MG63 (cell line): ENCODE measurements at places on chromosomes 1 and 21. TPM values are rescaled to one million over a fixed set of nuclear protein-coding genes. Genes with fewer than 3 reads are reported as not detected.

- DNase-seq: no peak
Observed at GRCh38 chr1:184630679-184631060, 124.0 kb downstream of the EDEM3 start.

- DNase-seq: no peak
Observed at GRCh38 chr1:19390901-19391595, 78.9 kb downstream of the SLC66A1 start.

DNA sequence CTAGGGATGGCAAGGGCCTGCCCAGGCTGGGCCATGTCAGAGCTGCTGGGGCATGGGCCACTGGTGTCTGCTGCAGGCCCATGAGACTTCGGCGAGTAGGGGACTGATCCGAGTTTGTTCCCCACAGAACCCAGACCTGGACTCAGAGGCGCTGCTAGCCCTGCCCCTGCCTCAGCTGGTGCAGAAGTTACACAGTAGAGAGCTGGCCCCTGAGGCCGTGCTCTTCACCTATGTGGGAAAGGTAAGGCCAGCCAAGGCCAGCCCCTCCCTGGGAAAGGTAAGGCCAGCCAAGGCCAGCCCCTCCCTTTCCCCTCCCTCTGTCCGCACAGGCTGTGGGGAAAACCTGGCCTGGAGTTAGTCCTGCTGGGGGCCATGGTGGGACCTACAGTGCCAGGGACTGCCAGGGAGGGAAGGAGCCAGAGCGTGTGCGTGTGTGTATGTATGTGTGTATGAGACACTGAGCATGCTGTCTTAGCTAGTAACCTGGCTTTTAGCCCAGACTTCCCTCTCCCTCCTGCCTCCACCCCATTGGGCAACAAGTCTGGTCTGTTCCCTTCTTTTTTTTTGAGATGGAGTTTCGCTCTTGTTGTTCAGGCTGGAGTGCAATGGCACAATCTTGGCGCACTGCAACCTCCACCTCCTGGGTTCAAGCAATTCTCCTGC lies 8.0 kb downstream of the FAAH start:
- peak; percentile 40 for DNase-seq

GRCh38 chr1:156862997-156863599 lies 2.4 kb downstream of the NTRK1 start:
- no peak for DNase-seq

- DNase-seq: no peak
Observed at GRCh38 chr1:243315893-243316292, 60.1 kb downstream of the SDCCAG8 start.

DNA sequence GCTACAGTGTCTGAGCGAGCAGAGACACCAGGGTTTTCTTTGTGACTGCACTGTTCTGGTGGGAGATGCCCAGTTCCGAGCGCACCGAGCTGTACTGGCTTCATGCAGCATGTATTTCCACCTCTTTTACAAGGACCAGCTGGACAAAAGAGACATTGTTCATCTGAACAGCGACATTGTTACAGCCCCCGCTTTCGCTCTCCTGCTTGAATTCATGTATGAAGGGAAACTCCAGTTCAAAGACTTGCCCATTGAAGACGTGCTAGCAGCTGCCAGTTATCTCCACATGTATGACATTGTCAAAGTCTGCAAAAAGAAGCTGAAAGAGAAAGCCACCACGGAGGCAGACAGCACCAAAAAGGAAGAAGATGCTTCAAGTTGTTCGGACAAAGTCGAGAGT lies 2.7 kb downstream of the ZBTB18 start:
- DNase-seq: no peak

- DNase-seq: no peak
Observed at GRCh38 chr1:162151900-162152829, 82.7 kb downstream of the NOS1AP start.

- DNase-seq: no peak
Observed at GRCh38 chr1:3831689-3832088, 25.3 kb downstream of the CEP104 start.

- DNase-seq: no peak
Observed at GRCh38 chr1:77688939-77689338, 6.5 kb upstream of the ZZZ3 start.

- no peak for DNase-seq
Observed at GRCh38 chr1:150961756-150962155, 12.9 kb downstream of the CERS2 start.

DNA sequence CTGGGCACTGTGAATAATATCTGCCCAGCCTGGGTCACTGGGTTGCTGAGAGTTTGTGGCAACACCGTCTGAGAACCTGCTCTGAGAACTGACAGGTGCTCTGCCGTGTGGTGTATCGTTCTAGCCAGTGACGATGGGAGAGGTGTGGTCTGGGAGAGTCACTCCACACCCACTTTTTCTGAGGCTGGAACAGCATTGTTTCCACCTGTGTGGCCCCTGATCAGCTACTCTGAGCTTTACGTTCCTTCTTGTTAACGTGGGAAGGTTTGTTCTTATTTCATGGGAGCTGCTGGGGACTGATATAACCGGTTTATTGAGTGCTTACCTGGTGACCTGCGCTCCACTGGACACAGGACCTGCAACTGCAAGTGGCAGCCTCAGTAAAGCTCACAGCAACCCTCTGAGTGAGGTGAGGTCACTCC lies 34.8 kb upstream of the TENT5C start:
- no peak for DNase-seq

GRCh38 chr1:173099166-173099565 lies 48.4 kb upstream of the TNFSF18 start:
- DNase-seq: no peak

GRCh38 chr21:33872881-33873515 lies 42.6 kb downstream of the ATP5PO start:
- no peak for DNase-seq

CELA3B gene
- total RNA-seq: not detected in 2 replicates

DNA sequence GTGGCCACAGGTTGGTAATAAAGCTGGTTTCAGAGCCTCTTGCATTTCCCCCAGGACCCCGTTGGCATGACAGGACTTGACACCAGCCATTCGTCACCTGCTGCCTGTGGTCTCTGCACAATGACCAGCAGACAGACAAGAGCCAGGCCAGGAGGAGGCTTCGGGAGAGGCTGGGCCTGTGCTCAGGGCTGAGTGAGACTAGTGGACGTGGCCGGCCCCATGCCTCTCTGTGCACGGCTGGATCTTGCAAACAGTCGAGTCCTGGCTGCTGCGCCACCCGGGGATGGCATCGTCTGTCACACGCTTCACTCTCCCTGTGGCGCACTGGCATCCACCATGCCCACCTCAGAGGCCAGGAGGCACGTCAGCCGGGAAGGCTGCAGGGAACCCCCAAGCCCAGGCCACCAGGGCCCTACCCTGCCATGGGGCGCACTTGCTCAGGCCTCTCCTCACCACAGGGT lies 177.4 kb upstream of the ARHGEF16 start:
- DNase-seq: no peak

DNA sequence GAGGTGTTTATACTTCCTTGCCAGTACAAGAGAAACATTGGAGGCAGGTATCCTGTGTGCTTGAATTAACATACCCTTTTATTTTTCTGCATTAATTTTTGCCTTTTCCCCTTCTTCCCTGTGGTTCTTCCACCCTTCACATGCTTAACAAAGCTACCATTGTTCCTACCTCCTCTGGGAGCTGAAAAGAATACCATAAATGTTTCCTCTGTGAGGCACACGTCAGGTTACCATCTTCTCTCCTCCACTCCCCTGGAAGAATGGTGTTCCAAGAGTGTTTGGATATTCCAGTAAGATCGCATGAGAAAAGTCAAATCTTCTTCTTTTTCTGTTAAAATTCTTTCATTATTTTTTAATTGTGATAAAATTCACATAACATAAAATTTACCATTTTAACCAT lies 74.6 kb upstream of the MARK1 start:
- no peak for DNase-seq

LY9 gene
- total RNA-seq: not detected in 2 replicates

DNA sequence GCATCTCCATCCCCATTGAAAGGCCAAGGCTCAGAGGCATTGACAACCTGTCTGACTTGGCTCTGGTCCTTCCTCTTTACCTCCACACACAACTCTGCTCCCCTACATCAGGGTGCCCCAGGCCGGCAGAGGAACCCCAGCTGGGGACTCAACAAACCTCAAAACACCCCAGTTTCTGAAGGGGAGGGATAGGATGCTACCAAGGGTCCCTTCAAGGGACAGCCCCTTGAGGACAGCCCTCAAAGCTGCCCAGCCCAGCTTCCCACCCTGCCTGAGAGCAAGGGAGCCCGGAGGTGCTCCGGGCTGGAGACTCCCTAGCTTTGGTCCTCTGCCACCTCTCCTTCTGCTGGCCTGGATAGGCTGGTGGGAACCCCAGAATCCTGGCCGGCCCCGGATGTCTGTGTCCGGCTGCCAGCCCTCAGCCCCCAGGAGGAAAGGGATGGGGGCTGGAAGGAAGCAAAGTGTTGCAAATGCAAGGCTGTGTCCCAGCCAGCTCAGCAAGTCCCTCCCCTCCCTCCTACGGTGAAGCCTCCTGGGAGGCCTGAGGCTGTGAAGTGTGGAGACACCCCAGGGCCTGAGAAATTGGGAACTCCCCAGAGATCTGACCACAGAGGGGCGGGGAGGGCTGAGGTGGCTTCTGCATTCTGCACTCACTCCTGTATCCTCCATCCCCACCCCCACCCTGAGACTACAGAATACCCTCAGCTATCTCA lies 1.1 kb upstream of the MARCKSL1 start:
- no peak for DNase-seq

GRCh38 chr1:198529414-198529813 lies 11.1 kb downstream of the ATP6V1G3 start:
- DNase-seq: no peak

CR1L gene
- total RNA-seq: not detected in 2 replicates

AIRE gene
- total RNA-seq: not detected in 2 replicates

LCE1B gene
- not detected in 2 replicates for total RNA-seq

GRCh38 chr1:205455581-205456382 lies at the start of gene BLACAT1:
Gene BLACAT1, minus strand, starts transcription at chr1:205456045.
- no peak for DNase-seq

PTGS2 gene
- total RNA-seq: 0.69 and 1.1 TPM in 2 replicates

CCDC185 gene
- 0.47 TPM in 1 of 2 replicates, not detected in the other for total RNA-seq

CRYAA gene
- total RNA-seq: not detected in 2 replicates

- DNase-seq: no peak
Observed at GRCh38 chr1:53402891-53403655, 56.1 kb upstream of the DMRTB1 start.

S100A1 gene
- total RNA-seq: 0.99 TPM in 1 of 2 replicates, not detected in the other

DNA sequence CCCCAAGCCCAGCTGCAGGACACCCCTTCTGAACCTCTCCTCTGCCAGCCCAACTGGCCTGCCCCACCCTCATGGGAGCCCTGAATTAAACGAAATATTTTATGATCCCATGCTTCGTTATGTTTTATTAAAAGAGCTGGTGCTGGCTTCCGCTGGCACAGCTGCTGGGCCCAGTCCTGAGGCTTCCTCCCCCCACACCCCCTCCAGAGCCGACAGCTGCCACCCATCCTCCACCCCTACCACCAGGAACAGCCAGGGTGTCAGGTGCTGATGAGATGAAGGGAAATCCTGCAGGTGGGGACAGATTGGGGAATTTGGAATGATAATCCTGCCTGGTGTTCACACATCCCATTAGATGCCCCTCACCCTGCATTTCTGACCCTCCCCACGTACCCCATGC lies 19.0 kb downstream of the IGSF21 start:
- DNase-seq: no peak

GRCh38 chr1:60367532-60367931 lies 294.0 kb upstream of the C1orf87 start:
- DNase-seq: no peak

GRCh38 chr21:43376478-43376882 lies 50.5 kb downstream of the SIK1 start:
- DNase-seq: no peak
